ENCODE measurements at places on chromosomes 1 and 21.
A peak's percentile ranks its signal among the peaks of the same experiment; 100 is the strongest.

- peak; percentile 50 for DNase-seq
These were observed at the start of gene TMEM61 for GRCh38 chr1:54980528-54981241. Gene TMEM61 (plus strand): TSS chr1:54980628. CDS start chr1:54981066, 438 bp downstream.

- DNase-seq, result no peak
These were observed 8.6 kb downstream of the ARHGAP29 start for GRCh38 chr1:94228640-94229375.

DNA sequence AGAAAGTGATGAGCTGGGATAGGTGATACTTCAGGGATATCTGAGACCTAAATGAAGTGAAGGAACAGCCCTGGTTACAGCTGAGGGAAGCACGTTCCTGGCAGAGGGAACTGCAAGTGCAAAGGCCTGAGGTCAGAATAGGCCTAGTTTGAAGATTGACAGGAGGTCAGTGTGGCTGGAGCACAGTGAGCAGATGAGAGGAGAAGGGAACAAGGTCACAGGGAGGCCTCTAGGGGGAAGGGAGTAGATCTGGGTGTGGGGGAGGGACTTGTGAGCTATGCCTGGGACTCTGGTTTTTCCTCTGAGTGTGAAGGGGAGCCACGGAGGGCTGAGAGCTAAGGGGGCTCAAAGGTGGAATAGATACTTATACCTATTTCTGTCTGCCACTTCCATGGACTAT lies 736.4 kb downstream of the MATN1 start:
- no peak for DNase-seq

DNA sequence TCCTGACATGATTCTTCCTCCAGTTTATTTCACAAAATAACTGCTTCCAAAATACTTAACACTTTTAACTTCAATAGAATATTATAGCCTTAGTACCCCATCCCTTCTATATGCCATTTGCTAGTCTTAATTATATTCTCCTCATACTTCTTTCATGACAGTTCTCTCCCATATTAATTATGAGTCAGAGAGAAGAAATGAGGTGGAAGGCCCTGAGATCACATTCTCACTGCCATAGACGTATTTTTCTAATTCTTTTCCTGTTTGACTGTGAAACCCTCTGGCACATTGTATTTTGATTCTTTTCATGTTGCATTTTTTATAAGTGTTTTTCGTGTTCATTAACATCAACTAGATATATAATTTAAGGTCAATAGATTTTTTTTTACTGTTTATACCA lies 88.4 kb downstream of the GTF2B start:
- no peak for DNase-seq

- no peak for DNase-seq
These were observed 279.8 kb downstream of the PBX1 start for GRCh38 chr1:164838786-164839185.

DNA sequence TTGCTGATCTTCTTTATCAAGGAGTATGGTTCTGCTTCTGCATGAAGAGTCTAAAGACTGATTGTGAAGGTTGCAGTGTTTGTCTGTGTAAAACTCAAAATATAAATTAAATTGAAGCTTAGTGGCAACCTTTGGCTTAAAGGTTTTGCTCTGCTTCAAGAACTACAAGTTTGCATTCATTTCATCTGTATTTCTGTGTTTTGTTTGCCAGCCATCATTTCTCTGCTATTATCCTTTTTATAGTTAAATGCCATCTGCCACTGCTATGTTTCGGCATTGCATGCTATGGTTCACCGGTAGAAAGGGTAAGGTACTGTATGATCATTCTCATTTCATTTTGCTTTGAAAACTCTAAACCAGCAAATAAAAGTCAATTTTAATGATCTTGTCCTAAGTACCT lies 52.9 kb downstream of the OSBPL9 start:
- DNase-seq, result no peak

GRCh38 chr1:59018860-59019259 lies 235.0 kb upstream of the JUN start:
- no peak for DNase-seq

DNA sequence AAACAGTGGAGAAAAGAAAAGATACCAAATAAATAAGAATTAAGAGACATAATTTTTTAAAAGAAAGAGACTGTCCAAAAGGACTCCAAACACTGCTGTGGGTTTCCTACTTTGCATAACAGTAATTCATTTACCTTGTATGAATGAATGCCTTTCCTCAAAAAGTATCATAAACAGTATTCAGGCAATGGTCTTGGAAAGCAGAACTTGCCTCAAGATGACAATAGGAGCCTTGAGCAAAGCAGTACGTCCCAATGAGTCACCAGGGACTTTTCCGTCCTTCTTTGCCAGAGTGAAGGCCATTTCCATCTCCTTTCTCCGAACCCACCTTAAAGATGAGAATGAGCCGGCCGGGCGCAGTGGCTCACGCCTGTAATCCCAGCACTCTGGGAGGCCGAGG lies 186.4 kb downstream of the ZBTB18 start:
- DNase-seq, result no peak

DNA sequence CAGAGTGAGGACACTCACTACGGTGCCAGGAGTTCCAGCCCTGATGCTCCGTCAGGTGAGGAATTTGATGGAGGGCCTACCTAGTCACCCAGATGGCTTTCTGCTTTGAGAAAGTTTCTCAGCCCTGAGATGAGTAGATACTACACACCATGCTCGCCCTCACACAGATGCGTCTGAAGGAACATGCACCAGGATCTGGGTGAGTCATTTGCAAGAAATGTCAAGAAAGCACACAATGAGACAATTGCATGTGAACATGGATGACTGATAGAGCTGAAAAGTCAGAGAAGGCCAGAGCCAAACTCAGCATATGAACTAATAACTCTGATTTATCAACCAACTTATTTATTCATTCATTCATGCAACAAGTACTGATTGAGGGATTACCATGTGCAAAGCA lies 483.9 kb downstream of the OMA1 start:
- DNase-seq, result no peak

DNA sequence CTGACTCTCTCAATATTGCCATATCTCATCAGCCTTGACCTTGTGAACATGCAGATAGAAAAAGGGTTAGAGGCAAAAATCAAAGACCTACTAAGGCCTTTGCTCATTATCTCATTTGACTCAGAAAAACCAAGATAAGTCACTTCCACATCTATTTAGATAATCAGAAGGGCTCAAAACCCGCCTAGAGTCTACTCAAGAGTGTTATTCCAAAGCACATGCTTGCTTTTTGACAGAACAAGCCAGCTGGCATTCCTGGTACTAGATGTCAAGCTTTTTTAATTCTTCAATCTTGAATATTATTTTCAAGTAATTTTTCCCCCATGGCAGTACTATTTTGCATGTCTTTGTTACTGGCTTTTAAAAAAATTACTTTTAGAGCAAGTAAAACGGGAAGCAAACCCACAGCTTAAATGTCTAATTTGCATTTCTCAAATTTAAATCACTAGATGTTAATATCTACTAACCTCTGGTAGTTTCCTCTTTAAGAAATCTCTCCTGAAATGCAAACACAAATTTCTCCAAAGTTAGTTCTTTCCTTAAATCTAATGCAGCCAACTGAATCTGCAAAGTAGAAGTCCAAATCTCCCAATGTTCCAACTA lies 51.5 kb downstream of the APP start:
- DNase-seq, result no peak

Measured in hepatocyte (in vitro differentiated cells).